ENCODE measurements at places on chromosomes 3 and 15.

DNA sequence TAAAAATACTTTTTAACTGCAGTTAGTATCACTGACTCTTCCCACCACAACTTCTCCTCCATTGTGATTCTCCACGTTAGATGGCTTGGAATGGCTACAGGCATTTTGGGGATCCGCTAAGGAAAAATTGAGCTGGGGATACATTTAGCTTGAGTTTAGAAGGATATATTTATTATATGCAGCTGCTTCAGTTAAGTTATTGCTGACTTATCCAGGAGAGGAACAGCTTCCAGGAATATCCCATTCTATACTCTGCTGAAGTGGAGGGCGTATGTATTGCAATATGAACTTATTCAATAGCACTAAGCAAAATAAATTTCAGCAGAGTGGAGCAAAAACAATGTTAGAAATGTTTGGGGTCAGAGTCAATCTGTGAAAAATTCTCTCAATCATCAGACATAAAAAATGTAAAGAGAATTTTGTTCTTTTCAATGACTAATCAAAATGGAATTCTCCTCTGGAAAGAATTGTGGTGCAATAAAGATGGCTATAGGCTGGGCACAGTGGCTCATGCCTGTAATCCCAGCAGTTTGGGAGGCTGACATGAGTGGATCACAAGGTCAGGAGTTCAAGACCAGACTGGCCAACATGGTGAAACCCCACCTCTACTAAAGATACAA, 84.7 kb downstream of the NCEH1 start:
- no peak for DNase-seq

- DNase-seq: no peak
These were observed 63.2 kb downstream of the PDE8A start for GRCh38 chr15:85044894-85045293.

DNA sequence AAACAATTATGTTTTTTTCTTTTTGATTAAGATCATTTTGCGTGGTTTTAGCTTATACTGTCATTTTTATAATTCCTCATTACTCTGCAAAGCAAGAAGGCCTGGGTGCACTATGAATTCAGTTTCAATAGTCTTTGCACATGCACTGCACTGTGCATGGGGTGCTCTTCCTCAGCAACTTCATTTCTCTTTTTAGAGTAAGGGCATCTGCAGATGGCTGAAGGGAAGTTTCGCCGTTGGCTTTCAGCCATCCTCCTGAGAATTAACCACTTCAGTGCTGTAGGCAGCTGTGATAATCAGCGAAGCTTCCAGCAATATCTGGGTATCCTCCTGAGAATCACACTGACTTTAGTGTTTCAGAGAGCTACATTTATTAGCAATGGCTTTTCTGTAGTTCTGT, 284.8 kb downstream of the GBE1 start:
- no peak for DNase-seq

- no peak for DNase-seq
These were observed 3.0 kb downstream of the SNTN start for GRCh38 chr3:63655519-63655918.

GRCh38 chr3:158152186-158152585, 42.3 kb downstream of the RSRC1 start:
- no peak for DNase-seq

DNA sequence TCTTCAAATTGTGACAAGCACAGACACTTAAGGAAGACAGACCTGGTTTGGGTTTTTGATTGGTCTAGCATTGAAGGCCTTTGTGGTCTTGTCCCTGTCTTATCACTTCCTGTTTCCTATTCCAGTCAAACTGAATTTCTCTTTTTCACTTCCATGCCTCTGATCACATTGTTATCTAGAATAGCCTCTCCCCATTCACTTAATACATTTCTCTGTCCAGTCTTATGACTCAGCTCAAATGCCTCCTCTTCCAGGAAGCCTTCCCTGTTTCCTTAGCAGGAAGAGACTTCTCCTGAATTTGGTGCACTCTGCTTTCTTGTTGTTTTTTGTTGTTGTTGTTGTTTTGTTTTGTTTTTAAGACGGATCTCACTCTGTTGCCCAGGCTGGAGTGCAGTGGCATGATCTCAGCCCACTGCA, 45.5 kb downstream of the LIMD1 start:
- DNase-seq: no peak

GRCh38 chr3:161915418-161915750, 418.8 kb downstream of the OTOL1 start:
- DNase-seq: no peak

GRCh38 chr15:63809452-63809851, 24.3 kb downstream of the HERC1 start:
- no peak for DNase-seq

All from tibial artery (tissue), 4 donors.